ENCODE measurements at places on chromosomes 3 and 15. TPM values are rescaled to one million over a fixed set of nuclear protein-coding genes. Genes with fewer than 3 reads are reported as not detected.
A peak's percentile ranks its signal among the peaks of the same experiment; 100 is the strongest.

GRCh38 chr3:12440927-12441714 lies 43.2 kb upstream of the TSEN2 start:
- H3K36me3 ChIP-seq, result no peaks in the 10 kb centered on the region
- H3K4me3 ChIP-seq, result no peak overlapping the region
- H3K4me1 ChIP-seq, result no peaks in the 10 kb centered on the region
- no peak overlapping the region for H3K27ac ChIP-seq
- DNase-seq, result peak; percentile 77

Gene MORC1
- total RNA-seq, result not detected

DNA sequence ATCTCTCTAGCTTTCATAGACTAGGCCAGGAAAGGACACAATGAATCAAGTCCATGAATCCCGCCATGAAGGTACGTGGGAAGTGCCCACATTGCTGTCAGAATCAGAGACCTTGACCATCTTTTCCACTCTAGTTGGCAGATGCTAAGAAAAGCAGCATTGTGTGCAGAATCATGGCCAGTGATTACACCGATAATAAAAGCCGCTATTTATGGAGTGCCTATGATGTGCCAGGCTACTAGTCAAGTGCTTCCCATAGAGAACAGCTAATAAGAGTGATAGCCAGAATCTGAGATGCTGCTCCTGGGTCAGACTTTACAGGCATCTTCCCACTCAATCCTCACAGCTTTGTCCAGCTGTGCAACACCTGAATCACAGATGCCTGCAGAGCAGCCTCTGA lies 13.2 kb upstream of the RPL32 start:
- H3K4me1 ChIP-seq, result no peaks in the 10 kb centered on the region
- H3K27me3 ChIP-seq, result no peaks in the 10 kb centered on the region
- no peaks in the 10 kb centered on the region for H3K36me3 ChIP-seq
- no peak for DNase-seq
- H3K4me3 ChIP-seq, result no peak overlapping the region

Gene FAM107A
- 35.2 TPM for total RNA-seq

DNA sequence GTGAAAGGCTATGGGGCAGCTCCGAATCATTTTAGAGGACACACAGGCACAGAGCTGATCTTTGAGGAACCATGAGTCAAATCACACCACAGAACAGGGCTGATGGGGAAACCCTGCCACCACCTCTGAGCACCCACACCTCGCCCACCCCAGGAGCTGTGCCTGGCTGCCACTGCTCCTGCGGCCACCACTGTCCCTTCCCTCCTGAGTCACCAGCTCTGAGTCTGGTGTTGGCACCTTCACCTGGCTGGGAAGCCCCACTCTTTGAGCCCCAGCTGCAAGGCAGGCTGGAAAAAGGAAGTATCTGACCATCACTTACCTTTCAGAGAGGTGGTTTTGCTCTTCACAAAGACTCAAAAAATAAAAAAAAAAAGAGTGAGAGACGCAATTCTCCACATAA lies 63.6 kb upstream of the MEF2A start:
- H3K36me3 ChIP-seq, result no peaks in the 10 kb centered on the region
- H3K27me3 ChIP-seq, result no peaks in the 10 kb centered on the region
- H3K4me3 ChIP-seq, result no peak overlapping the region
- peaks cover 9% of the 10 kb centered on the region for H3K4me1 ChIP-seq

Gene CKMT1A
- total RNA-seq, result 0.36 TPM

GRCh38 chr3:14216257-14217048 lies 37.8 kb downstream of the LSM3 start:
- no peaks in the 10 kb centered on the region for H3K36me3 ChIP-seq
- H3K27ac ChIP-seq, result no peak overlapping the region
- H3K27me3 ChIP-seq, result no peaks in the 10 kb centered on the region
- peak overlapping the region; percentile 45 for H3K4me3 ChIP-seq
- no peak for DNase-seq
- no peaks in the 10 kb centered on the region for H3K4me1 ChIP-seq

GRCh38 chr3:45311327-45311726 lies 77.0 kb upstream of the LARS2 start:
- H3K4me1 ChIP-seq, result no peaks in the 10 kb centered on the region
- H3K27ac ChIP-seq, result no peak overlapping the region
- H3K4me3 ChIP-seq, result no peak overlapping the region
- peaks cover 7% of the 10 kb centered on the region for H3K27me3 ChIP-seq
- DNase-seq, result no peak

DNA sequence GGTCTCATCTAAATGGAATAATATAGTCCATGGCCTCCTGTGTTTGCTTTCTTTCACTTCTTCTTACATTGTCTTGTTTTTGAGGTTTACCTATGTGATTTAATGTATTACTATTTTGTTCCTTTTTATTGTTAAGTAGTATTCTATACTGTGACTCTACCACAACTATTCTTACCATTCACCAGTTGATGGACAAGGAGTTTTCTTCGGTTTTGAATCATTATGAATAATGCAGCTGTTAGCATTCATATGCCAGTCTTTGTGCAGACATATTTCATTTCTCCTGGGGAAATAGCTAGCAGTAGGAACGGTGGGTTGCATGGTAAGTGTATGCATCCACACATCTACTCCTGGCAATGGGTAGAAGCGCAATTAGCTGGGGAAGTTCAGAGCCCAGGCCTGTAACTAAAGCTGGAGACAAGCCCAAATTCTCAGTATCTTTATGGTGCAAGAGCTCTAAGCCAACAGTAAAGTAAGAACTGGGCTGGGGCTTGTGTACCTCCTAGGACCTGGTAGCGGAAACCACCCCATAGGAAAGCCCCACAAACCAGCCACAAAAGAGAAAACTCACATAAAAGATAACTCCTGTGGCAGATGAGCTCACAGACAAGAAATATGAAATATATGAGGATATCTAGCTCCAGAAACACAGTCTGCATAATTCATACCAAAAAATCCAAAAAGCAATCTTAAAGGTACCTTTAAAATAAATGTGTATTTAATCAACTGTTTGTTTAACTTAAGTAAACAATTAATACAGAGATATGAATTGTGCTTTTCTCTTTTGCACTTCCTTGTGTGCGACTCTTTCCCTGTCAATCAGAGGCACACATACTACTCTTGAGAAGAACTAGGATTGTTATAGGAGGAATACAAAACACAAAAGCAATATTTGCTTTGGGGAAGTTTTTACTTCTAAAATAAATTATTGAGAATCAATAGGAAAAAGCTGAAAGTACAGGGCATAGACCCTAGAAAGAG lies 2.7 kb upstream of the CSTA start:
- no peaks in the 10 kb centered on the region for H3K36me3 ChIP-seq
- no peaks in the 10 kb centered on the region for H3K27me3 ChIP-seq
- no peaks in the 10 kb centered on the region for H3K4me1 ChIP-seq
- DNase-seq, result no peak
- no peak overlapping the region for H3K4me3 ChIP-seq
- no peak overlapping the region for H3K27ac ChIP-seq

DNA sequence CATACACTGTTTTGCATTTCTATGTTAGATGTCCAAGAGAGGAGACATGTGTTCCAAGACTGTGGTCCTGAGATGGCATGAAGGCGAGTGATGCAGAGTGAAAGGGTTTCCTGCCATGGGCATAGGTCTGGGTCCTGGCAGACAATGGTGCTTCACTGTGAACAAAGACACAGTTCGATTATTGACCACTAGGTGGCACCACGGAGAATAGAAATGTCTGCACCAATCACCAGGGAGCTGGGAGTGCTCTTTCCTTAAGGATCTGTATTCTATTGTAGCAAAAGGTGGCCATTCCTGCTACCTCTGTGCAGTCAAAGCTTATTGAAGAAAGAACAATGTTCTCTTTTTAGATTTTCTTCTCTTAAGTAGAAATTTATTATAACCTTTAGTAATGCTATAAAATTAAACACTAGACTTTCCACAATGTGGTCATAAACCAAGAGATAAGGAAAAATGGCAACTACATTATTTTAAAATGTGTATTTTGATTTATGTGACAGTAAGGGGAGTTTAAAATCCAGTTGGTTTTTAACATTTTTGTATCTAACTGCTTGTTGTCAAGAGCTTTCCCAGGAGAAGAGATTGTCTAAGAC lies 88.7 kb downstream of the GABRG3 start:
- H3K4me1 ChIP-seq, result no peaks in the 10 kb centered on the region
- H3K27ac ChIP-seq, result no peak overlapping the region
- H3K4me3 ChIP-seq, result no peak overlapping the region
- no peaks in the 10 kb centered on the region for H3K27me3 ChIP-seq
- H3K36me3 ChIP-seq, result no peaks in the 10 kb centered on the region

Gene HCN4
- not detected for total RNA-seq

Gene CLCN2
- total RNA-seq, result 2.1 TPM

Gene PLSCR2
- not detected for total RNA-seq

GRCh38 chr3:123951522-123952447 lies 9.2 kb downstream of the CCDC14 start:
- no peak for DNase-seq
- no peak overlapping the region for H3K4me3 ChIP-seq
- peaks cover 69% of the 10 kb centered on the region for H3K36me3 ChIP-seq

- no peaks in the 10 kb centered on the region for H3K27me3 ChIP-seq
- H3K4me3 ChIP-seq, result no peak overlapping the region
- H3K27ac ChIP-seq, result no peak overlapping the region
- H3K4me1 ChIP-seq, result no peaks in the 10 kb centered on the region
- no peaks in the 10 kb centered on the region for H3K36me3 ChIP-seq
Measured at GRCh38 chr3:30131191-30131590, 475.2 kb upstream of the TGFBR2 start.

Gene CISH
- 6.4 TPM for total RNA-seq

Gene ADGRG7
- not detected for total RNA-seq

Gene TRA2B
- total RNA-seq, result 113 TPM

Gene TMIE
- total RNA-seq, result 1.8 TPM

DNA sequence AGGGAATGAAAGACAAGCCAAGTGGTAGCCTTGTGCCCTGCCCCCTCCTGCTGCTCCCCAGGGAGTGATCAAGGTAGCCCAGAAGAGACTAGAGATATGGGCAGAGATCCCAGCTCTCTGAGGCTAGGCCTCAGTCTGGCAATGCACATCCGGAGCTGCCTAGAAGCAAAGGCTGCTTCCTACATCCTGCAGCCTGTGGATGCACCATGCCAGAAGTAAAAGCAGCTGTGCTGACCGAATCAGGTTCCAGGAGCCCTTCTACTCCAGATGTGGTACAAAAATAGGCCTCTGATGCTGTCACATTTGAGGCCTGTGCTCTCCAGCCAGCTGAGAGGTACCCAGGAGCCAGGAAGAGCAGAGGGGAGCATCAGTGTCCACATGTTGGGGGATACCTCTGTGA lies 16.0 kb downstream of the TRAIP start:
- DNase-seq, result no peak
- H3K4me3 ChIP-seq, result no peak overlapping the region
- H3K4me1 ChIP-seq, result peaks cover 8% of the 10 kb centered on the region
- H3K27me3 ChIP-seq, result no peaks in the 10 kb centered on the region
- no peaks in the 10 kb centered on the region for H3K36me3 ChIP-seq

Gene CLEC3B
- total RNA-seq, result 97.2 TPM

Gene LRRIQ4
- not detected for total RNA-seq

- H3K4me1 ChIP-seq, result no peaks in the 10 kb centered on the region
- peak overlapping the region; percentile 47 for H3K27ac ChIP-seq
- DNase-seq, result no peak
Measured at GRCh38 chr15:70857562-70858285, 3.8 kb upstream of the LARP6 start.

Gene CASR
- total RNA-seq, result under 0.01 TPM

DNA sequence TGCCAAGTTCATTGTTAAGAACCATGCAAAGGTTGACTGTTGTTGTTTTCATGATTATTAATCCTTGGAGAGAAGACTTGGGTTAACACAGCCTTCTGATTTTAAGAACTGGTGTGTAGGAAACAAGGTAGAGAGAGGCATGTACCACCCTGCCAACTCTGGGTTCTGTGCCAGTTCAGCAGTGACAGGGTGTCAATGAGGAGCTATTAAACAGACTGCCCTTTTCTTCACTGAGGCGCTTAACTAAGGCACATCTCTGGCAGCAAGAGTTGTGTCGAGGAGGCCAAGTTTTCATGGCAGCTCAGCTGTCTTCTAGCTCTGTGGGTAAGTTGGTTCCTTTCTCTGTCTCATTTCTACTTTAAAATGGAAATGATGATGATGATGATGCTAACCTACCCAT lies 117.6 kb downstream of the FEZF2 start:
- H3K4me1 ChIP-seq, result no peaks in the 10 kb centered on the region
- H3K36me3 ChIP-seq, result no peaks in the 10 kb centered on the region
- no peak for DNase-seq

GRCh38 chr15:100658895-100659294 lies 56.5 kb downstream of the ASB7 start:
- H3K36me3 ChIP-seq, result no peaks in the 10 kb centered on the region
- H3K27me3 ChIP-seq, result no peaks in the 10 kb centered on the region
- H3K4me1 ChIP-seq, result no peaks in the 10 kb centered on the region
- H3K4me3 ChIP-seq, result no peak overlapping the region
- H3K27ac ChIP-seq, result no peak overlapping the region

Gene IMPG2
- 0.66 TPM for total RNA-seq

- H3K4me3 ChIP-seq, result no peak overlapping the region
- no peaks in the 10 kb centered on the region for H3K27me3 ChIP-seq
- H3K27ac ChIP-seq, result no peak overlapping the region
- H3K4me1 ChIP-seq, result no peaks in the 10 kb centered on the region
Measured at GRCh38 chr3:193614430-193614829, 21.4 kb downstream of the OPA1 start.

DNA sequence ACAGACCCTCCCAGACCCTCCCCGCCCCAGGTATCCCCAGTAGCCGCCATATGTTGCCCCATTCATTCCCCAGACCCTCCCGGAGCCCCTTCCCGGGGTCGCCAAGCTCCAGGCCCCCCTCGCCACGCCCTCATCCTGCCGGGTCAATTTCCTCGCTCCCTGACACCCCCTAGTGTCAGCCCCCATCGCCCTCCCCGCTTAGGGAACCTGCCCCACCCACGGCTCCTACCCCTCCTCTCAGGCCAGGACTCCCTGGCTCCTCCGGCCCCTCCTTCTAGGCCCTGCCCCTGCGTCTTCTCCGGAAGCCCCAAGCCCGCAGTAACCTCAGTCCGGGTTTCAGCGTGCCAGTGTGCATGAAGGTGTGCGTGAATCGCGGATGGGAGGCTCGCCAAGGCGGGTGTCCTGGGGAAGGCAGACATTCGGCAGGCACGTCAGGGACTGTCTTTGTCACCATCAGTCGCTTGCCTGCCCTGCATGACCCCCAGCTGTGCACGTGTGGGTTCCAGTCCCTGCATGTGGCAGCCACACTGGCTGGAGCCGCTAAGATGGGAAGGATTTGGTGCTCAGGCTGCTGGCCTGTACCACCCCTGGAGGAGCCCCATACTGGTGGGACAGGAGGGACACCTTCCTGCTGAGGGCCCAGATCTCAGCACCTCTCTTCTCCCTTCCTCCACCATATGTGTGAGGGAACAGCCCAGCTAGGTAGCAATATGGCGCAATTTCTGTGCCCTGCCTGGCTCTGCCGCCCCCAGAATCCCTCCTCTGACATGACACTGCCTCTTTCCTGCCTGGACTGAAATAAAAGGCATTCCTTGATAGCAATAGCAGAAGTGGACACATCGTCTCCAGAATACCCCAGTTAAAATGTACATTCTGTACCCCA lies 693 bp downstream of the DISP2 start:
- peaks cover 19% of the 10 kb centered on the region for H3K4me1 ChIP-seq
- no peaks in the 10 kb centered on the region for H3K27me3 ChIP-seq

GRCh38 chr3:42229942-42230688 lies 35.9 kb downstream of the CCK start:
- DNase-seq, result no peak
- peaks cover 4% of the 10 kb centered on the region for H3K4me1 ChIP-seq
- no peaks in the 10 kb centered on the region for H3K27me3 ChIP-seq
- no peaks in the 10 kb centered on the region for H3K36me3 ChIP-seq

Gene ITIH1
- total RNA-seq, result not detected

- DNase-seq, result no peak
- no peaks in the 10 kb centered on the region for H3K27me3 ChIP-seq
- H3K27ac ChIP-seq, result no peak overlapping the region
- H3K4me3 ChIP-seq, result no peak overlapping the region
- H3K36me3 ChIP-seq, result no peaks in the 10 kb centered on the region
- H3K4me1 ChIP-seq, result peaks cover 6% of the 10 kb centered on the region
Measured at GRCh38 chr3:41462103-41462691, 262.9 kb downstream of the CTNNB1 start.

- peak overlapping the region; percentile 76 for H3K27ac ChIP-seq
- no peak overlapping the region for H3K4me3 ChIP-seq
- peak; percentile 85 for DNase-seq
Measured at GRCh38 chr15:92665100-92665555, 9.6 kb upstream of the FAM174B start.

Measured in sigmoid colon (tissue), 7 donors.